ENCODE measurements at places on chromosomes 2 and 18.

- no peak for DNase-seq
Measured at GRCh38 chr2:95391641-95392310, 10.7 kb upstream of the FAHD2A start.

DNA sequence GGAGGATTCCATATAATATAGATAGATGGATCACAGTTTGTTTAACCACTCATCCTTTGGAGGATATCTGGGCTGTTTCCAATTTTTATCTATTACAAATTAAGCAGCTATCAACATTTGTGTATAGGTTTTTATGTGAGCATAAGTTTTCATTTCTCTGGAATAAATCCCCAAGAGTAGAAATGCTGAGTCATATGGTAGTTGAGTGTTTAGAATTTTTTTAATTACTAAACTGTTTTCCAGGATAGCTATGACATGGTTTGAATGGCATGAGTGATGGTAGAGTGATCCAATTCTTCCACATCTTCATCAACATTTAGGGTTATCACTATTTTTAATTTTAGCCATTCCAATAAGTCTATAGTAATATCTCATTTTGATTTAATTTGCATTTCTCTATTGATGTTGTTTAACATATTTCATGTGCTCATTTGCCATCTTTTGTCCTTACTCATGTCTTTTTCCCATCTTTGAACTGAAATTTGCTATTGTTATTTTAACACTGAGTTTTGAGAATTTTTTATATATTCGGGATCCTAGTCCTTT, 31.4 kb downstream of the ABCB11 start:
- DNase-seq: no peak

- DNase-seq: no peak
Measured at GRCh38 chr2:32330136-32330535, 26.7 kb upstream of the BIRC6 start.

DNA sequence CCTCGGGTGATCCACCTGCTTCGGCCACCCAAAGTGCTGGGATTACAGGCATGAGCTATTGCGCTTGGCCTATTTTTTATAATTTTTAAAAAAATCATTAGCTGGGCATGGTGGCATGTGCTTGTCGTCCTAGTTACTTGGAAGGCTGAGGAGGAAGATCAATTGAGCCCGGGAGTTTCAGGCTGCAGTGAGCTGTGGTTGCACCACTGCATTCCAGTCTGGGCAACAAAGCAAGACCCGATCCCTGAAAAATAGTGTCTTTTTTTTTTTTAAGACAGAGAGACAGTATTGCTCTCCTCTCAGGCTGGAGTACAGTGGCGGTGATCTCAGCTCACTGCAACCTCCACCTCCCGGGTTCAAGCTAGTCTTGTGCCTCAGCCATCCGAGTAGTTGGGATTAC, 4.8 kb downstream of the SSB start:
- DNase-seq: no peak

GRCh38 chr2:241378816-241379215, 22.7 kb downstream of the FARP2 start:
- DNase-seq: no peak

DNA sequence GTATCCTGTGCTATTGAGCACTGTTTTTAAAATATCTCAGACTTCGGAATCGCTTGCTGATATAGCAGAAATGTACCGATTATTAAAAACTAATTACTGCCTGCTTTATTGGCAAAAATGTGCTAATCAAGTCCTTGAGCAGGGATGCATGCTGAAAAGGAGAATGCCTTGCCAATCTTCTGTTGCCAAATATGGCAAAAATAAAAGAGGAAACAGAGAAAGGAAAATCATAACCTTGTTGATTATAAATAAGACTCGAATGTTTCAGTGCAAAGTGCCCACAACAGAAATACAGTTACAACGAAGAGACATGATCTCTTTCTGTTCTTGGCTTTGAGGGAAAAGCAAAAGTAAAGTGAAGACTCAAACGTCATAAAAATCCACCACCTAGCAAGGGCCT, 248.5 kb downstream of the TMEM182 start:
- DNase-seq: no peak

DNA sequence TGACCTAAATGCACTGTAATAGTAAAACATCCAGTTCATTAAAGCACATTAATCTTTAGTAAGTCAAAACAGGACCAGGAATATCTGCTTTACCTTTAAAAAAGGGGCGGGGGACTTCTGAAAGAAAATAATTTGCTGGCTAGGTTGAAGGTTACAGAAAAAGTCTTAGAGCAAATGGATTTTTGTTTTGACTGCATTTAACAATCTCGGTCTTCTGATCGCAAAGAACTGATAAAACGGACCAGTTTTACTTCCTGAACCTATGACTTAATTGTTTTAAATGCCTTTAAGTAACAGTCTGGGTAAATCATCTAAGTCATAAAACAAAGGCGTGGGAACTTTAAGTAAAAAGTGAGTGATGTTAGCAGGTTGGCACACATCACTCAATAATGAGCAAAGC, 783 bp downstream of the BUB1 start:
- DNase-seq: no peak

GRCh38 chr2:165837122-165837521, 43.1 kb upstream of the GALNT3 start:
- no peak for DNase-seq

GRCh38 chr2:64019975-64020528, 824 bp upstream of the VPS54 start:
- no peak for DNase-seq

GRCh38 chr18:7452331-7452730, 114.8 kb upstream of the PTPRM start:
- DNase-seq: peak; percentile 17

GRCh38 chr2:149068996-149069888, 30.7 kb downstream of the LYPD6B start:
- DNase-seq: peak; percentile 16

DNA sequence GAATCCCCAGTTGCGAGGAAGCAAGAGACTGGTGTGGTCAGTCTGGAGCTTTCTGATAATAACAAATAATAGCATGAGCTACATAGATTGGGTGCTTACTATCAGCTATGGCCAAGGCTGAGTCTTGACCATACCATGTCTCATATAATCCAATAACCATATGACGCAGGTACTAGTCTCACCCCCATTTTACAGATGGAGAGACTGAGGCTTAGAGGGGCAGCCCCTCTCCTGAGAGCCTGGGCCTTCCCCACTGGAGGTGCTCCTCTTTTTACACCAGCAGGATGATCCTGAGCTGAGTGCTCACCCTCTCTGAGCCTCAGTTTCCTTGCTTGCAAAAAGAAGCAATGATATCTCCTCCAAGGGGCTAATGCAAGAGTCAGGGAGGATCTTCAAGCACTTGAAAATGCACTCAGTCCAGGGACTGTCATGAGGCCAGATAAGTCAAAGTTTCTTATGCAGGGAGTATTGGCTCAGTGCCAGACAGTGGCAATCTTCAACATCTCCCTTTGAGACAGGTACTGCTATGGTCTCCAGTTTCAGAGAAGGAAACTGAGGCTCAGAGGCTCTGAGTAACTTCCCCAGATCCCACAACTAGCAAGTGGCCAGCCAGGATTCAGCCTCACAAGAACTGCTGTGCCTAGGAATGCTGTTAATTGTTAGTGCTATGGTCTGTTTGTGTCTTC, 149.7 kb downstream of the TFCP2L1 start:
- DNase-seq: no peak
